CD4-positive, alpha-beta T cell treated with Interleukin-2 at 100 ng/mL for 4 hours (primary cell): ENCODE measurements at places on chromosomes 3 and 15.

GRCh38 chr3:187102073-187102634 lies 37.1 kb downstream of the RPL39L start:
- DNase-seq, result no peak

DNA sequence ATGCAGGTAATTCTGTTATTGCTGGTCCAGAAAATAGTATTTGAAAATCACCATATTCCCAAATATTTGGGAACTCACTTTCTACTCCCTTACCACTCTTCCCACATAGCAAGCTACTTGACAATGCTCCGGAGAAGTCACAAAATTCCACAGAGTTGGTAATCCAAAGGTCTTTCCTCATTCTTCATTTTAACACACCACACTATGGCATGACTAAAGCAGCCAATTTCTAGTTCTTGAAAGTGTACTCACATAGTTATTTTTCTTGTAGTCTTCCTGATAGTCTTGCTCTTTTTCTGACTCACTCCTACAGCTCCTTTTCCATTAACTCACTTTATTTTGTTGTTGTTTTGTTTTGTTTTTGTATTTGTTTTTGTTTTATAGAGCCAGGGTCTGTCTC lies 67.2 kb downstream of the MYO9A start:
- DNase-seq, result no peak

GRCh38 chr3:24470277-24470676 lies 24.4 kb downstream of the THRB start:
- no peak for DNase-seq

GRCh38 chr3:165742351-165742750 lies 94.9 kb downstream of the BCHE start:
- DNase-seq, result no peak

DNA sequence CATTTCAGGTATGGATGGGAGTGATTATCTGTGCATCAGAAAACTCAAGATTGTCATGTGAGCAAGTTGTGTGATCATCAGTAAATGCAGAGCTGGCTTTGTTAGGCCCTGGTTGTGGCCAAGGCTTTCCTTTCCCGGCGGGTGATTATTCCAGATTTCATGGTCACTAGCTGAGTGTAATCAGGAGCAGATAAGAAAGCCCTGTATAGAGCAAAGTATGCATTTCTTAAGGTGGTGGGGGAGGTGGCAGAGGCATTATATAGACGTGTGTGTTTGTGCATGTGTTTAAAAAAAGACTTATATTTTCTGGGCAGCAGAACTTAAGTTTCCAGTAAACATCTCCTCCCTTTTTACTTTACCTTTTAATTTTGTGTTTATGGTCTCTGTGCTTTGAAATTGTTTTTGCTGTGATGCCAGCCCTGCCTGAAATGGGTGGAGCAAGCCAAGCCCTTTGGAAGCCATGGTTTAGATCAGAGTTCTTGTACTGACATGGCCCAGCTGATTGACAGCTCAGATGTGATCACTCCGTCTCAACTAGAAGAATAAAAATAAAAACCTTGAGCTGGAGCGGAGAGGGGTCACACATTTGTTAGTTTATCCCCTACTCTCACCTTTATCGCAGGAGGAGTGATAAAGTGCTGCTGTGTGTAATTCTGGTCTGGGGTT lies 22.2 kb downstream of the SMAD3 start:
- DNase-seq, result no peak

DNA sequence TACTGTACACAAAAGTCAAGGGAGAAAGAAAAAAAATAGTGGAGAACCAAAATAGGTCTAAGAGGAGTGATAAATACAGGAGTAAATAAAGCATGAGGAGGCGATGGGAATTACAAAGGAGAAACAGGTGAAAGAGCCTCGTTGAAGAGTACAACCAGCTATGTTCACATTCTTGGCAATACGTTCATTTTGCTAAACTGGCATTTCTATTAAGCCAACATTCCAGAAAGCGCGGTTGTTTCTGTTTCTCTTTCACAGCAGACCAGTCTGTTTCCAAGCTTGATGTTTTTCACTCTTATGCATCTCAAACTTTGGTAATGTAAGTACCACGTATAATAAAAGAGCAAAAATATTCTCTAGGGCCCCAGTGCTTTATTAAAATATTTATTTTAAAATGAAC lies 74.5 kb downstream of the NSUN3 start:
- no peak for DNase-seq

- DNase-seq, result peak; percentile 43
Measured at GRCh38 chr3:32443478-32443877, 51.8 kb downstream of the CMTM7 start.
